ENCODE measurements at places on chromosomes 5 and 9.

DNA sequence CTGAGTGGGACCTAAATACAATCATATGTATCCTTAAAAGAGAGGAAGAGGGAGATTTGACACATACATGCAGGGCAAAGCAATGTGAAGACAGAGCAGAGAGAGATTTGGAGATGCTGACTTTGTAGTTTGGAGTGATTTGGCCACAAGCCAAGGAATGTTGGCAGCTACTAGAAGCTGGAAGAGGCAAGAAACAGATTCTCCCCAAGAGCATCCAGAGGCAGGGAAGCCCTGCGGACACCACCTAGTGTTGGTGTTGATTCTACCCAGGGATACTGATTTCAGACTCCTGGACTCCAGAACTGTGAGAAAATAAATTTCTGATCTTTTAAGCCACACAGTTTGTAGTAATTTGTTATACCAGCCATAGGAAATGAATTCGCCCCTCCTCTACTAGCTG lies 64.9 kb upstream of the OSMR start:
- no peak for DNase-seq

GRCh38 chr9:34378376-34379060 lies 1.8 kb upstream of the MYORG start:
- no peak for DNase-seq

DNA sequence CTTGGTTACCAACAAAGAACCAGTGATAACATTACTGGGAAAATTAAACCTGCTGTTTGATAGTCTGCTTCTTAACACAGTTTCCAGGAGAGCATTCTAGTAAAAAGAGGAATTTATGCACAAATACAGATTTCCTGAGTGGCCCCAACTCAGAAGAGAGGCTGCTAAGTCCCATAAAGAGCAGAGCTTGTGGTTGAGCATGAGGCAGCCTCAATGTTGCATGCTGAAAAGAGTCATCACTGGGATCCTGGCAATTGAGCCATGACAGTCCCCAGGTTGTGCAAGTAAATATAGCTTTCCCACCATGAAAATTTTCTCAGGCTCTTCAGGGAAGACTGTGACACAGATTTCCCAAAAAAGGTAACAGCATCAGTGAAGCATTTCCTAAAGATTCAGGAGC lies 47.5 kb upstream of the ADRB2 start:
- no peak for DNase-seq

GRCh38 chr9:129307227-129307970 lies 129.3 kb upstream of the IER5L start:
- no peak for DNase-seq

GRCh38 chr5:159181152-159181551 lies 28.2 kb downstream of the RNF145 start:
- DNase-seq = no peak

DNA sequence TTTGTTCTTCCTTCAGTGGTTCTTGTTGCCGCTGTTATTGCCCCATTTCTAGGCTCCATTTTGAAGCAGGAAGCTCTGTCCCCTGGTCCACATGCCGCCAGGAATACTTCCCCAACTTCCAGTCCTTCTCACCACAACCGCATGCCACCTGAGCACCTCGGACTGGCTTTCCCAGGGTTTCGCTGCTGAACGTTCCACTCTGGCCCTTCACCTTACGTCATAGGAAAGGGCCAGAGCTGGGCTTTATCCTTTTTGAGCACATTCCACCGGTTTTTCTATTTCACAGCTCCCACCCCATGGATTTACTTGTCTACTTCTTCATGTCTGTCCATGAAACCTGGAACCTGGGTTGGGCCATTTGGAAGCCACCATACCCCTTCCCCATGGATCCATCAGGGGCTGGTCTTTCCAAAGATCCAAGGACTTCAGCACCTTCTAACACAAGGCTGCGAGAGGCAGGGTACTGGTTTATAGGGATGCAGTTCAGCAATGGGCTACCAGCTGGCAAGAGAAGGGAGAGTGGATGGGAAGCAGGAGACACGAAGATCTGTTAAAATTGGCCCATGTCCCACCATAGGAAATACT lies 557.4 kb downstream of the BNC2 start:
- DNase-seq = no peak

GRCh38 chr5:103059525-103059924 lies 60.4 kb downstream of the GIN1 start:
- no peak for DNase-seq

- DNase-seq = no peak
Measured at GRCh38 chr5:171201310-171201709, 107.7 kb upstream of the TLX3 start.

GRCh38 chr9:37820142-37820541 lies 19.5 kb downstream of the DCAF10 start:
- peak; percentile 89 for DNase-seq

DNA sequence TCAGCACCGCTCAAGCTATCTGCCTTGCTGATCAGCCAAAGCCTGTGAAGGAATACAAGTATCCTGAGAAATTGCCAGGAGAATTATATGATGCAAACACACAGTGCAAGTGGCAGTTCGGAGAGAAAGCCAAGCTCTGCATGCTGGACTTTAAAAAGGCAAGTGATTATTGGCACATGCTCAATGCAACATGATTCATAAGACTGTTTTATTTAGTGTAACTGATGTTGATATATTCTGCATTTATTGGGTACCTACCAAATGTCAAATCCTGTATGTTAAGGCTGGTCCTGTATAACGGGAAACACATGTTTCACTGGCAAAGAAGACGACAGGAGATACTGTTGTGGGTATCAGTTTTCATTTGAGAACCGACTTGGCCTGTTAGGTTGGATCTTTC lies 69.0 kb downstream of the ADAMTS16 start:
- no peak for DNase-seq

DNA sequence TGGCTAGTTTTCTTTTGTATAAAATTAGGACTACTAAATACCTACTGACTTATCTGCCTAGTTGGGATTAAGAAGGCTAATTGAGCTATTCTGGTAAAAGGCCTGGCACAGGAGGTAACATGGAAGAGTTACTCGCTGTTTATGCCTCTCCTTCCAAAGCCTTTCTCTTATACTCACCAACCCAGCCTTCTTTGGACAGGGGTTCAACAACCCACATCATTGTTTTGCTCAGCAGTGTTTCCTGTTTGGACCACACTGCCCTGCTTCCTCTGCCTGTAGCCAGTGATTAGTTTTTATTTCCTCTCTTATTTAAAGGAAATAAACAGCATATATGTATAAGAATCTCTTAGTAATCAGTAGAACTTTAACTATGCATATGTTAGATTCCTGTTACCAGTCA lies 85.1 kb upstream of the TLX3 start:
- no peak for DNase-seq

DNA sequence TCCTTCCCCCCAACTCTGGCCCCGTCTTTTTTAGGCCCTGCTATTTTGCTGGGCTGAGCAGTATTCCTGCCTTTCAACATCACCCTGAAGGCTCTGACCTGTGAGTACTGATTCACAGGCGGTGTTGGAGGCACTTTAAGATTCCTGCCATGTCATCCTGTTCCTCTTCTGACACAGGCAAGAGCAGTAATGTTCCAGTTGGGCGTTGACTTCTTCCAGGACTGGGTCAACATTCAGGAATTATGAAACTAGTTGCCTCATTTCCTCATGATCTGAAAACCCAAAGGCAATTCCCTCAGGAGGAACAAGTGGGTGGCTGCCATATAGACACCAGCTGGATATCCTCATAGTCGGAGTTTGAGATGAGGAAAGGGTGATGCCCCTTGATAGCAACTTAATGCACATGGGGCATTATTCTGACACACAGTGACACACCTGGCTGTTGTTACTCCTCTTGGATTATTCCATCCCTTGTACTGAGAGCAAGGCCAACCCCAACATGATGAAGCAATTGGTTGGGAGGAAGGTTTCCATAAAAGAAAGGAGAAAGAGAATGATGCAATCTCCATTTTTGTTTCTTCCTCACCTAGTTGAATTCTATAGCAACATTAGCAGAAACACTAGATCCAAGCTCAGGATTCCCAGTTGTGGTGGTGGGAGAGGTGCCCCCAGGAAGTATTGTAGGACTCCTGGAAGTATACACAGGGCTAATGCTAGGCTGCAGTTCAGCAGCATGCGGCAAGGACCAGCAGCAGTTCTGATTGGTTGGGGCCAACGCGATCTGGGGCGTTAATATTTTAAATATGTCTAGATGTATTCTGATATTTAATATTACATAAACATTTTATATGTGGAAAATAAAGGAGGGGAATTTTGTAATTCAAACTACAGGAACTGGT lies 19.6 kb upstream of the GLRX start:
- no peak for DNase-seq

GRCh38 chr5:2169850-2170760 lies 287.4 kb upstream of the IRX4 start:
- DNase-seq = no peak

- DNase-seq = no peak
Measured at GRCh38 chr9:108835831-108836230, 20.0 kb downstream of the ACTL7B start.

- DNase-seq = no peak
Measured at GRCh38 chr9:132776268-132776667, 101.8 kb downstream of the AK8 start.

DNA sequence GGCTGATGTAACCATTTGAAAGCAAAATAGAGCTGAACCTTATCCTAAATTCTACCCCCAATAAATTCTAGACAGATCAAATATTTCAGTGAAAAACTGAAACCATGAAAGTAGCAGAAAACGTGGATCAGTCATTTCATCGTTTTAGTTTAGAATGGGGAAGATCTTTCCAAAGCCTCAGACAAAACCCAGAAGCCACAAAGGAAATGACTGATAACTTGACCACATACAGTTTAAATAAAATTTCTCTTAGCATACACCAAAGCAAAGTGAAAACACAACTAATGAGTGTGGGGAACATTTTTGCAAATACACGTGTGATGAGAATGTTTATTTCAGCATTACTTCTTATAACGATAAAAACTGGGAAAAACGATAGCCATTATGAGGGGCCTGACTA lies 284.8 kb downstream of the ADGRV1 start:
- DNase-seq = peak; percentile 55

DNA sequence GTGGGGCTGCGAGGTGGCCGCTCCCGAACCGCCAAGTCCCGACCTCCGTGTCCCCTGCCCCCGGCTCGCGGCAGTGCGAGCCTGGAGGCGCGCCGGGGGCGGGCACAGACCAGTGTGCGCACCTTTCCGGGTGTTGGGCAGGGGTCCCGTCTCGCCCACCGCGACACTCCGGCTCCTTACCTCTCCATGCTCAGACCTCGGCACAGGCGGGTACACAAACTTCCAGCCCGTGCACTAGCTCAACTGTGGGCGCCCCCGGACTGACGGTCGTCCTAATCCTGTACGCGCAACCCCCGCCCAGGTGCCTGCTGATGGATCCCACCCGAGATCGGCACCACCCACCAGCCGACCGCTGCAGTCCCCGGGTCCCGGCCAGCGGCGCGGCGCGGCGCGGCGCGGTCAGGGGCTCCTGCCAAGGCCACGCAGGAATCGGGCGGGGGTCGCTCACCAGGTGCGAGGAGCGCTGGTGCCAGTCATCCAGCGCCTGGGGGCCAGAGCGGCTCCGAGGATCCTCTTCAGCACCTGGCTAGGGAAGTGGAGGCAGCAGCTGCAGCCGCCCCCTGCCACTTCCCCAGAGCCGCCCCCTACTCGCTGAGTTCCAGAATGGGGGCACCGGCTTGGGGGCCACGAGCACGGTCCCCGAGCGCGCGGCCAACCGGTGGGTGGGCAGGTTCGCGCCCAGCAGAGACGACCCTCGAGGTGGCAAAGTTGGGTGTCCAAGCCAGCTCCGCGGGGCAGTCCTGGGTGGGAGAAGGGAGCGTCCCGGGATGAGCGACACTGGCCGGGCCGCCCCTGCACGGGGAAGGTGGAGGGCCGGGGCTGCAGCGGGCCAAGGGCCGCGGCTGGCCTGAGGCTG lies 511 bp downstream of the SEMA5A start:
- DNase-seq = peak; percentile 24

GRCh38 chr9:120942186-120943001 lies 15.8 kb upstream of the TRAF1 start:
- DNase-seq = no peak

GRCh38 chr5:138468966-138469539 lies 3.8 kb downstream of the EGR1 start:
- DNase-seq = no peak

- DNase-seq = no peak
Measured at GRCh38 chr5:74389531-74390305, 250.8 kb downstream of the ENC1 start.

DNA sequence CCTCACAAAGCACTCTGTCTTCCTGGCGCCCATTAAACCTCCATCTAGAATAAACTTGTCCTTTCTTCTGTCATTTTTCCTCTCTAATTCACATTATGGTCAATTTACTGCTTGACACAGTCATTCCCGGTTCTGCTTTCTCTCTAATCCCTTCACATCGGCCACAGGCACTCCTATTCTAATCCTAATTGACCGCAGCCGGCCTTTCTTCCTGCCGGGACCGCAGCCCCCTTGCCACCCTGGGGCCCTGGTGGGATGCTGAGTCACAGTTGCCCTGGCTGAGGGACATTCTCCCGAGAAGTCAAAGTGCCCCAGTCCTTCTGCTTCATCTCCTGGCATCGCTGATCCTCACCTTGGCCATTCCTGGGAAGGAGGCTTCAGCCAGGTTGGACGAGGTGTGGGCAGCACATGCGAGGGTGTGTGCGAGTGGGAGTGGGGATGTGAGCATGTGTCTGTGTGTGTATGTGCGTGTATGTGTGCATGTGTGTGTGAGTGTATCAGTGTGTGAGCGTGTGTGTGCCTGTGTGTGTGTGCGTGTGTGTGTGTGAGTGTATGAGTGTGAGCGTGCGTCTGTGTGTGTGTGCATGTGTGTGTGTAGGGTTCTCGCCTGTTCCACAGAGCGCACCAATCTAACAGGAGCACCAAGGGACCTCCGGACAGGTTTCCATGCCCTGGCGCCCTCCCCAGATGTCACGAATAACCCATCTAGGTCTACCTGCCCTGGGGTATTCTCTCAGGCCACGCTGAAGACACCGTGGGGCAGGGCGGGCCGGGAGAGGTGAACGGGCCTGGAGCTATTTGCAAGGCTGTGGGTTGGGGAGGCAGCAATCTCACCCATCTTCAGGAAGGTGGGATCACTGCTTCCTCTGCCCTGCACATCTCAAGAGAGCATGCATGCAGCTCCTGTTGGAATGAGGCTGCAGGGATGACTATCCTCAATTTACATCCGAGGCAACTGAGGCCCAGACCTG lies 191.2 kb downstream of the PAX5 start:
- DNase-seq = no peak

DNA sequence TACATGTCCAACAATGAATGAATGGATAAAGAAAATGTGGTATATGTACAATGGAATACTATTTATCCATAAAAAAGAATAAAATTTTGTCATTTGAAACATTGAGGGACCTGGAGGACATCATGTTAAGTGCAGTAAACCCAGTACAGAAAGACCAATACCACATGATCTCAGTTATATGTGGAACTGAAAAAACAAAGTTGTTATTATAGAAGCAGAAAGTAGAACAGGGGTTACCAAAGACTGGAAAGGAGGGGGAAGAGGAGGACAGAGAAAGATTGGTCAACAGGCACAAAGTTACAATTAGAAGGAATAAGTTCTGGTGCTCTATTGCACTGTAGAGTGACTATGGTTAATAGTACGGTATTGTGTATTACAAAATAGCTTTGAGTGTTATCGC lies 233.8 kb downstream of the SEMA6A start:
- DNase-seq = no peak

- DNase-seq = no peak
Measured at GRCh38 chr5:52837591-52838001, 49.9 kb downstream of the ITGA1 start.
